HT1080 (cell line): ENCODE measurements at places on chromosomes 6 and 20. TPM values are rescaled to one million over a fixed set of nuclear protein-coding genes. Genes with fewer than 3 reads are reported as not detected.

Gene NRSN1
- total RNA-seq, result not detected in 2 replicates

- DNase-seq, result peak; percentile 66
Measured at GRCh38 chr6:5030596-5031136, 26.8 kb upstream of the RPP40 start.

DNA sequence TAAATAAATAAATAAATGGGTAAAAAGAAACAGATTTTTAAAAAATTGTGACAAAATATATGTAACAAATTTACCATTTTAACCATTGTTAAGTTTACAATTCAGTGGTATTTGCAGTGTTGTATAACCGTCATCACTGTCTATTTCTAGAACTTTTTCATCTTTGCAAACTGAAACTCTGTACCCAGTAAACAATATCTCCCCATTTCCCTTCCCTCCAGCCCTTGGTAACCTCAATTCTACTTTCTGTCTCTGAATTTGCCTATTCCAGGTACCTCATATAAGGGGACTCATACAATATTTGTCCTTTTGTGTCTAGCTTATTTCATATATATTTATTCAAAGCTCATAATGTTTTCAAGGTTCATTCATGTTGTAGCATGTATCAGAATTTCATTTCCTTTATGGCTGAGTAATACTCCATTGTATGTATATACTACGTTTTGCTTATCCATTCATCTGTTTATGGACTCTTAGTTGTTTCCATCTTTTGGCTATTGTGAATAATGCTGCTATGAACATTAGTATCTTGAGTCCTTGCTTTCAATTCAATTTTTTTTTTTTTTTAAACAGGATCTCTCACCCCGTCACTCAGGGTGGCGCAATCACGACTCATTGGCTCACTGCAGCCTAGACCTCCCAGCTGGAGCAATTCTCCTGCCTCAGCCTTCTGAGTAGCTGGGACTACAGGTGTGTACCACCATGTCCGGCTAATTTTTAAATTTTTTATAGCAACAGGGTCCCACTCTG, 8.9 kb downstream of the MANBAL start:
- peak; percentile 72 for DNase-seq

GRCh38 chr6:23608931-23609435, 517.0 kb upstream of the NRSN1 start:
- DNase-seq, result no peak

Gene TFAP2A
- total RNA-seq, result 0.60 and 1.8 TPM in 2 replicates

DNA sequence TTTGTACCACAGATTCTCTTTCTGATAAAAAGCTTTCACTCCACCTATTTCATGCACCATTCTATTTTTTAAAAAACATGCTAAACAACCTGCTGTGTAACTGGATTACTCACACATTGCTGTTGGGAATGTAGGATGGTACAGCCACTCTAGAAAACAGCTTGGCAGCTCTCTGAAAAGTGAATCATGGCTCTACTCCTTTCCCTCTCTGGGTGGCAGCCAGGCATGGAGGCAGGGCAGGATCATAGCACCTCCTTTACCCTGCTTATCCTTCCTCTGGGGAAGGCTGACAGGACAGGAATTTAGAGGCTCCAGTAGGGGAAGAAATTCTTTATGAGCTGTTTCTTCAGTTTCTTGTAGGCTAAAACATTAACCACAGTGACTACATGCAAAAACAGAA, 6.7 kb upstream of the VNN2 start:
- peak; percentile 92 for DNase-seq

DNA sequence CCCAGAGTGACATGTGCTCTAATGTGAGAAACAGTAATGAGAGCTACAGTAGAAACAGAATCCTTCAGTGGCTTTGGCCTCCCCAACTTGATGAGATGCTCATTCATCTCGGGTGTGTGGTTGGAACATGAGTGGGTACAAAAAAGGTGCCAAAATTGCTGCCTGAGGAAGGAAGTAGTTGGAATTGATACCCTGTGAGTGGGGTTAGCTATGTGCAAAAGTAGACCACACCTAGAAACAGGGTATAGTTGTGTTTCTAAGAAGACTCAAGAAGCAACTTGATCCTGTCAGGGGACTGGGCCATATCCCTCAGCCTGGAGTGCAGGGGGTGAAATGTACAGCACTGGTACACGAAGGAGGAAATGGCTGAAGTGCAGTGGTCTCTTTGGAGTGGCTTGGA, 206.4 kb upstream of the SUPT3H start:
- DNase-seq, result no peak

Gene HAO1
- total RNA-seq, result 0.39 TPM in 1 of 2 replicates, not detected in the other

Gene KCNK17
- total RNA-seq, result not detected in 2 replicates

DNA sequence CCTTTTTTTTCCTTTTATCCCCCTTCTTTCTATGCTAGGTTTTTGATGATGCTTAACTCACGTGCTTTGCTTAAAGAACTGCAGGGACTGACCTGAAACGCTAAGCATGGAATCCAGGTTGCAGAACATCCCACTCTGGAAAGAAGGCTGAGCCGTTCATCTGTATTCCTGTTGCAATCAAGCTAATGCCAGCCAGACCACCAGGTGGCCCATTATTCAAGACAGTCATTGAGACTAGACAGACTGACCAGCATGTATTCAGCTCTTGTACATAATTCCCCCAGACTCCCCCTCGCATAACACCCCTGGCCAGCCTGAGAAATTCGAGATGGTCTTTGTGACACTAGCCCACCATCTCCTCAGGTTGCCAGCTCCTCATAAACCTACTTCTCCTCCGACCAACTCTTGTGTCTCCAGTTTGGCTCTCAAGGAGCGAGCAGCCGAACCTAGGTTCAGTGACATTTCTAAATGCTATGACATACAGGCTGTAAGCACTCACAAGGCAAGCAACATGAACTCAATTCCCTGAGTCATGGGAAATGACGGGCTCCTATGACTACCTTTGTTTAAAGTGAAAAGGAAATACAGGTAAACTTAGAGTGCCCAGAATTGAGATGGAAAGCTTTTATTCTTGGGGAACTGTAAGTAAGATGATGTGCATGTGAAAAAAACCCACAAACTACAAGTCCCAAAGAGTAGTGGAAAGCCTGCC, 309.3 kb upstream of the CDYL start:
- DNase-seq, result no peak

Gene SNPH
- 7.3 and 7.8 TPM in 2 replicates for total RNA-seq

DNA sequence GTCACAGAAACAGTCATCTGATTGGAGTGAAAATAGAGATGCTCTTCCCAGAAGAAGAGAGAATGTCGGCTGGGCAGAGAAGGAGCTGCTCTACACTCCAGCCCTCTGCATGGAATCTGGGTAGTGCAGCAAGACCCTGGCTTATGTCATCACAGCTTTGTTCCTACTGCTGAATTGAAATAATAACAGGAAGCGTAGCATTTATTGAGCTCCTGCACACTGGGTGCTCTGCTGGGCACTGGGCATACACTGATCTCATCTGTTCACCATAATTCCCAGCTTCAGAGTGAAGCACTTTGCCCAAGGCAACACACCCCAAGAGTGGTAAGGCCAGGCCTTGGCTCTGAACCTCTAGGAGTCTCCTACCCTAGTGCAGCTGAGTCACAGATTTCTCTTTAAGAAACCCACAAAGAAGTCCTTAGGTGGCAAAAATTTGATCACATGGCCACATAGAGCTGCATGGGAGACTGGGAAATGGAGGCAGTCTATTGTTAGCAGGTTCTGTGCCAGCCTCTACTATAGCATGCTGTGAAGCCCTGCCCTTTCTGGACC, 3.9 kb upstream of the SDCBP2 start:
- no peak for DNase-seq

Gene RREB1
- total RNA-seq, result 10.5 and 11.9 TPM in 2 replicates

GRCh38 chr20:48905297-48905647, 16.2 kb upstream of the ARFGEF2 start:
- no peak for DNase-seq

- DNase-seq, result peak; percentile 18
Measured at GRCh38 chr6:39206250-39206721, 23.0 kb downstream of the KCNK5 start.

Gene ZNF831
- not detected in 2 replicates for total RNA-seq

- peak; percentile 100 for DNase-seq
Measured at GRCh38 chr20:35305682-35306556, 13.7 kb upstream of the FAM83C start.

DNA sequence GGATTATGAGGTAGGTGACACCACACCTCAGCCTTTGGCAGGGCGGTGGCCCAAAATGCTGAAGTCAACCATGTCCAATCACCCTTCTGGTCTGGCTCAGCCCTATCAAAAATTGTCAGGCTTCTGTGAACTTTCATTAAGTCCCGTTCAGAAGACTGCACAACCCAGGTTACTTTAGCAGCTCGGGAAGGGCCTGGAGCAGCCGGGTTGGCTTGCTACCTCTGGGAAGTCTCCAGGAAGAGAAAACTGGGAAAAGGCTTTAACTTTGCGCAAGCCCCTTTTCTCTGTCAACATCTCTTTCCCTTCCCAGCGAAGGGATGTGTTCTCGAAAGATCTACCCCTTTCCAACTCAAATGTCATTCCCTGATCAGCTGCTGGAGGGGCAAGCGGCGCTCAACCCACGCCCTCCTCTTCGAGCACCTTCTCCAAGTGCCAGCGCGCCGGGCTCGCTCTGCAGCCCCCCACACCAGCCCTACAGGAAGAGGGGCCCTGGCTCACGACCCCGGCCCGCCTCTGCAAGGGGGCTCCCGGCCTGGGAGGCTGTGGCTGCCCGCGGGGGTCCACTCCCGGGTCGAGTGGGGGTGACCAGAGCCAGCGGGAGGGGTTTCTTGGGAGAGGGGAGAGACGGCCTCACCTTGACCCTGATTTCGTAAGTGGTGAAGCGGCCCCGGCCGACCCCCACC, 573 bp downstream of the SNX3 start:
- peak; percentile 35 for DNase-seq

GRCh38 chr6:90896075-90896547, 309.2 kb upstream of the MAP3K7 start:
- DNase-seq, result no peak

Gene CST4
- not detected in 2 replicates for total RNA-seq

GRCh38 chr6:108526739-108527174, 34.0 kb upstream of the FOXO3 start:
- DNase-seq, result peak; percentile 44

GRCh38 chr6:169451065-169451838, 197.6 kb upstream of the THBS2 start:
- no peak for DNase-seq

GRCh38 chr6:148134592-148134991, 208.0 kb upstream of the SASH1 start:
- DNase-seq, result no peak

Gene KCNK15
- total RNA-seq, result not detected in 2 replicates

GRCh38 chr6:44312901-44313788, at the start of gene AARS2:
TSS of gene AARS2 (minus strand) at chr6:44313347. CDS start at chr6:44313323, 24 bp downstream.
- DNase-seq, result peak; percentile 73

GRCh38 chr20:48329031-48329615, 498.7 kb downstream of the PREX1 start:
- DNase-seq, result no peak

Gene TEAD3
- 3.8 and 3.9 TPM in 2 replicates for total RNA-seq

GRCh38 chr6:109511832-109512231, 28.8 kb upstream of the ZBTB24 start:
- DNase-seq, result no peak

DNA sequence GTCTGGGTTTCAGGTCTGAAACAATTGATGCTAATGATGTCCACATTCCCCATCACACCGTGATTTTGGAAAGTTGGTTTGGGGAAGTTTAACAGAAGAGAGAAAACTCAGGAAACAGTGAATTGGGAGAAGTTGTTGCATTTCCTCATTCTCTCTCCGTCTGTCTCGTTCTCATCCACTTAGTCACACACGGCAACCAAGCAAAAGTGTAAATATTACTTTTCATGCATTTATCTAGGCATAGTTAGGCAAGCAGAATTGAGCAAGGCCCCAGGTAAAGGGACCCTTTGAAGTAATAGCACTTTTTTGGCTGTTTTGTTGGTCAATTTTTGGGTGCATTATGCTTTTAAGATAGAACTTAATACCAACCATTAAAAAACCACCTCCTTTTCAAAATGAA, 137.0 kb upstream of the SULF2 start:
- no peak for DNase-seq
